Transverse colon (tissue), 4 donors: ENCODE measurements at places on chromosomes 3 and 15. TPM values are rescaled to one million over a fixed set of nuclear protein-coding genes. Genes with fewer than 3 reads are reported as not detected.

DNA sequence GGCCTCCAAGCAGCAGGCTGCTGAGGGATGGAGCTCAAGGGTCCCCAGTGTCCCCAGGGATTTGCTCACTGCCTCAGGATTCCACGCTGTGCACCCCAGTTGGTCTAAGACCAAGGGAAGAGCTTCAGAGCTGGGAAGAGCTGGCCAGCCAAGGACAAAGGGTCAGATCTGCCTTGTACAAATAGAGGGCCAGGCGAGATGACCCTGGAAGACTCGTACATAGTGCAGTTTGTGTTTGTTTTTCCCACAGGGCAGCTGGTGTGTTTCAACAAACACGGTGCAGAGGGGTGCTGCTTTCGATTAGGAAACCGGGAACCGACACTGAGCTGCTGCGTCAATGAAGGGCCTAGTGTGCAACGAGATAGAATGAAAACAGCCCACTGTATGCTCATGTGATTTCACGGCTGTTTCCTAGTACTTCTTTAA, 56.1 kb upstream of the TRPM1 start:
- DNase-seq = no peak
- no peaks in the 10 kb centered on the region for H3K36me3 ChIP-seq
- no peaks in the 10 kb centered on the region for H3K27me3 ChIP-seq
- H3K4me3 ChIP-seq = no peak overlapping the region

- no peak overlapping the region for H3K4me3 ChIP-seq
- H3K27ac ChIP-seq = no peak overlapping the region
- no peaks in the 10 kb centered on the region for H3K36me3 ChIP-seq
- no peaks in the 10 kb centered on the region for H3K4me1 ChIP-seq
Observed at GRCh38 chr3:74055061-74055460, 430.3 kb upstream of the PDZRN3 start.

Gene SYNPR
- not detected for total RNA-seq

- no peak overlapping the region for H3K4me3 ChIP-seq
- no peaks in the 10 kb centered on the region for H3K27me3 ChIP-seq
- H3K36me3 ChIP-seq = no peaks in the 10 kb centered on the region
Observed at GRCh38 chr3:190302212-190302867, 19.9 kb downstream of the CLDN1 start.

Gene CRBN
- total RNA-seq = 93.8 TPM

GRCh38 chr15:77634266-77634962, 1.7 kb upstream of the LINGO1 start:
- no peak overlapping the region for H3K27ac ChIP-seq
- H3K27me3 ChIP-seq = peaks cover 63% of the 10 kb centered on the region
- no peak overlapping the region for H3K4me3 ChIP-seq
- DNase-seq = peak; percentile 83
- H3K4me1 ChIP-seq = peaks cover 27% of the 10 kb centered on the region
- no peaks in the 10 kb centered on the region for H3K36me3 ChIP-seq
